Stimulated activated CD4-positive, alpha-beta T cell treated with anti-CD3 and anti-CD28 coated beads, Interleukin-4, amount 100 ng/mL, for 24 hours (primary cell): ENCODE measurements at places on chromosomes 6 and 20.

DNA sequence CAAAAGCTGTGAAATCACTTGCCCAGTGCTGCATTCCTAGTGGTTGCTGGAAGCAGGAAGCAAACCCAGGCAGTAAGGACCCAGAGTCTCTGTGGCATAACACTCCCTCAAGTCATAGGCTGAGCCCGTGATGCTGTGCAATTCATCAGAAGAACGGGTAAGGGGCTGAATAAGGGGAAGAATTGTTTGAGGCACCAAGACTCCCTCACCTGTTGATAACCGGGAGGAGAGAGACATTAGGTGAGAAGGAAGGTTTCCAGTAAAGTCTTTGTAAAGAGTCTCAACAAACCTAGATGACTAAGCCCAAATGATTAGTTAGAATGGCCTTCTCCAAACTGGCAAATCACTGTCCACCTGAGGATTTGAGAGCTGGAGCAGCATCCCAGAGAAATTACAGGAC is 18.3 kb downstream of the ENPP3 start:
- DNase-seq, result no peak

GRCh38 chr6:52361414-52361944 is 472 bp upstream of the PAQR8 start:
- DNase-seq, result peak; percentile 21

- no peak for DNase-seq
Measured at GRCh38 chr20:25860531-25861150, 164.0 kb upstream of the ZNF337 start.

- DNase-seq, result no peak
Measured at GRCh38 chr6:98977671-98978292, 30.0 kb upstream of the FBXL4 start.

- DNase-seq, result no peak
Measured at GRCh38 chr6:25219917-25220278, 59.3 kb upstream of the CARMIL1 start.

DNA sequence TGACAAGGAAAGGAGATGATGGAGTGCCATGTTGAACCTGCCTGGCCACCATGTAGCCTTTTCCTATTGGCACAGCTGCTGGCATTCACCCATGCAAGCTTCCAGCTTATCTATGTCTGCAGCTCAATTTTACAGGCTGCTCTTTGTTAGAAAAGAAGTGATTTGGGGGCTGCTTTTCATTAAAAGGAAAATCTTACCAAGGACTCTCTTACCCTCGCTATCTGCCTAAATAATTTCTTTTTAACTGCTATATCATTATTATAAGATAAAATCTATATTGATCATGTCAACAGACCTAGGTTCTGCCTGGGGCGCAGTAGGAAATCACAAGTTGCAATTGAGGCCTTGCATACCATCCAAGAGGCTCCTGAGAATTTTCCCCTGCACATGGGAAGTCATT is 167.2 kb downstream of the SYNDIG1 start:
- no peak for DNase-seq

DNA sequence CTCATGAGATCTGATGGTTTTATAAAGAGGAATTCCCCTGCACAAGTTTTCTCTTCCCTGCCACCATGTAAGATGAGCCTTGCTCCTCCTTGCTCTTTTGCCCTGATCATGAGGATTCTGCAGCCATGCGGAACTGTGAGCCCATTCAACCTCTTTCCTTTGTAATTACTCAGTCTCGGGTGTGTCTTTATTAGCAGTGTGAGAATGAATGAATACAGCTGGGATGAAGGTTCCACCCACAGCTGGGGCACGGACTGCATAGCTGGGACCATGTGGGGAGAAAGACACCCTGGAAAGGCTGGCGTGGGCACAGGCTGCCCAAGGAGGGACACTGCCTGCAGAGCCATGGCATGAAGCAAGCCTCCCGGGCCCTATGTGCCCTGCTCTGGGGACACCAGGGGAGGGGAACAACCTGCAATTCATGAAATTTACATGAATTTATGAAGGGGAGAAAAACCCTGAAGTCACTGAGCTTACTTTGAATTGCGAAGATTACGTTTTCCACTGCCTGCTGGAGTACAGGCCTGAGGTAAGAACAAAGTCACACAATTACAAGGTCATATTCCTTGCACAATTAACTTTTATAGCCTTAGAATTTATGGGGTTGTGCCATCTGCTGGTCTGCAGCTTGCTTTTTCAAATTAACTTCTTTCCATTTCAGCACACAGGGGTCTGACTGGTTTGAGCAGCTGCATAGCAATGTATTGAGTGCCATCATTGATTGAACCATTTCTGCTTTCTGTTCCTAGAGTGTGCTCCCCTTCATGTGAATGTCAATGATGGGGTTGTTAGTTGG is 46.2 kb downstream of the SLC22A1 start:
- DNase-seq, result no peak

- no peak for DNase-seq
Measured at GRCh38 chr6:130118236-130118635, 99.9 kb downstream of the L3MBTL3 start.

DNA sequence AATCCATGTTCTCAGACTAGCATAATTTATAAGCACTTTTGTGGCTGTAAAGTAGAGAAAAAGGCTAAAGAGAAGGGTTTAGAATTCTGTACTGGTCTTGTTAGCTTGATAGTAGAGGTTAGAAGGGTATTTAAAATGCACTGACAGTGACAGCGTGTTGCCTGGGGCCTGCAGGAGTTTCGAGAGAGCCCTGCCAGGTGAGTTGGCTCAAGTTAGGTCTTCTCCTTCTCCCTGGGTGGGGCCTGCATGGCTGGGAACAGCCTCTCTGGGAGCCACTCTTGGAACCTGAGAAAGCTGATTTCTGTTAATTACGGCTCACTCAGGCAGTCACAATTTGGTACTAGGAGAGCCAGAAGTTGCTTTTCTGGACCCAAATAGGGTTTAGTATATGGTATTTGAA is 103.7 kb downstream of the ARID1B start:
- DNase-seq, result no peak

GRCh38 chr6:143697076-143697800 is 19.5 kb downstream of the PHACTR2 start:
- no peak for DNase-seq

GRCh38 chr6:26020329-26021000 is 57.9 kb downstream of the TRIM38 start:
- DNase-seq, result peak; percentile 71

GRCh38 chr6:102387326-102388033 is 994.0 kb downstream of the GRIK2 start:
- DNase-seq, result no peak

- DNase-seq, result no peak
Measured at GRCh38 chr20:59323731-59324130, 23.3 kb downstream of the EDN3 start.

- DNase-seq, result no peak
Measured at GRCh38 chr6:110534731-110535492, 58.5 kb upstream of the SLC22A16 start.

GRCh38 chr20:33490023-33490933 is at the start of gene CBFA2T2:
TSS of gene CBFA2T2 (plus strand) at chr20:33490096. CDS start at chr20:33490268, 172 bp downstream.
- no peak for DNase-seq

GRCh38 chr6:98574984-98575383 is 259.4 kb upstream of the POU3F2 start:
- no peak for DNase-seq

GRCh38 chr6:37308069-37308815 is 45.5 kb upstream of the RNF8 start:
- no peak for DNase-seq

- no peak for DNase-seq
Measured at GRCh38 chr6:168089186-168090063, 10.4 kb upstream of the FRMD1 start.

DNA sequence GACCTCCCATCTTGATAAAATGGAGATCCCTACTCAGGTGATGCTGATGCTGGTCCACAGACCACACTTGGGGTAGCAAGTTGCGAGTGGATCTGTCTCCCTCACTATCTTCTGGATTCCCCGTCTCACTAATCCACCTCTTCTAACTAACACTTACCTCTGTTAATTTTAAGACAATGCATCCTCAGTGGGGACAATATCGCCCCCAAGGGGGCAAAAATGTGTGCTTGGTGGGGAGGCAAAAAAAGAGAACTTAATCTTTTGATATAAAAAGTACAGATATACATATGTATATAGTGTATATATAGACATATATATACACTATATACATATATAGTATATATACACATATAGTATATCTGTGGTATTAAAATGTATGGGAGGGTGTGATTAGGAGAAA is 4.3 kb downstream of the LRFN2 start:
- DNase-seq, result no peak

GRCh38 chr6:40350747-40351217 is 236.4 kb downstream of the LRFN2 start:
- DNase-seq, result no peak

GRCh38 chr6:151445482-151445881 is 6.4 kb downstream of the RMND1 start:
- no peak for DNase-seq

DNA sequence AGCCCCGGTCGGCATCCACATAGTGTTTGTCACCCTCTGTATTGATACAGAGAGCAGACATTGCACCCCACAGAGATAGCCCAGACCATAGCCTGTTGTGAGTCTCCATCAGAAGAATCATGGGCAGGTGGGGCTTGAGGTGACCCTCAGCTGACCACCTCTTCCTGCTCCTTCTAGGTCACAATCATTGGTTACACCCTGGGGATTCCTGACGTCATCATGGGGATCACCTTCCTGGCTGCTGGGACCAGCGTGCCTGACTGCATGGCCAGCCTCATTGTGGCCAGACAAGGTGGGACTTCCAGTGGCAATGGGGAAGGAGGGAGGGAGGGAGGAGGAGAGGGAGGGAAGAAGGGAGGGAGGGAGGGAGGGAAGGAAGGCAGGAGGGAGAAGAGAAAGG is 61.4 kb upstream of the RIN2 start:
- no peak for DNase-seq

DNA sequence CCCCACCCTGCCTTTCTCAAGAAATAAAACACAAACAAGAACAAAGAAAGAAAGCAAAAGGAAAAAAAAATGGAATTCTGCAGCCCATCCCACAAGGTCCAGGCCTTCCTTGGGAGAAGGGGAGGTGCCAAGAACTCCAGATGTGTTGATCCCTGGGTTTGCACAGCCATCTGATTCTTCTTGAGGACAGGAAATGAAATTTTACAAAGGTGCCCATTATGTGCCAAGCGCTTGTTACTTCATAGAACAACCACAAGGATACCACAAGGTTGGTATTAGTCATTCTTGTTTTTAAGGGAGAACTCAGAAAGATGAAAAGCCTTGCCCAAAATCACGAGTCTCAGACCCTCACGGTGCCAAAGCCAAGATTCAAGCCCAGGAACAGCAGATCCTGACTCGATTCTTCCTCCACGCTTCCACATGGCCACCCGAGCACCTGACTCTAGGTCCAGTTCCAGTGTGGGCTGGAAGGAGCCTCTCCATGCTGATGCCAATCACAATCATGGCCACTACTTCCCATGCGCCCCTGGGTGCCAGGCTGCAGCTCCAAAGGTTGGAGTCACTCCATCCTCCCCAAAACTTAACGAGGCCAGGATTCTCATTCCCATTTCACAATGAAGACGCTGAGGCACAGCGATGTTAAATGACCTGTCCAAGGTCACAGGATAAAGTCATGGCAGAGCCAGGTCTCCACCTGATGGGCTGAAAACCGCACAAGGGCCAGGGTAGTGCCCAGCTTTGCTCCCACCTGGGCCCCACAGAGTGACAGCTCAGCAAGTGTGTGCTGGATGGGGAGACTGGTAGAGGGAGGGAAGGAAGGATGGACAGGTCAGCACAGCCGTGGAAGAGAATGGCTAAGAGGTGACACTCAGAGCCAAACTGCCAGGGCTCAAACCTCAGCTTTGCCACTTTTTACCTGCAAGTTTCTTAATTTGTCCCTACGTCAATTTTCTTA is 66.7 kb upstream of the TOP1 start:
- DNase-seq, result no peak

GRCh38 chr6:45533386-45533785 is 155.7 kb upstream of the SUPT3H start:
- DNase-seq, result no peak

DNA sequence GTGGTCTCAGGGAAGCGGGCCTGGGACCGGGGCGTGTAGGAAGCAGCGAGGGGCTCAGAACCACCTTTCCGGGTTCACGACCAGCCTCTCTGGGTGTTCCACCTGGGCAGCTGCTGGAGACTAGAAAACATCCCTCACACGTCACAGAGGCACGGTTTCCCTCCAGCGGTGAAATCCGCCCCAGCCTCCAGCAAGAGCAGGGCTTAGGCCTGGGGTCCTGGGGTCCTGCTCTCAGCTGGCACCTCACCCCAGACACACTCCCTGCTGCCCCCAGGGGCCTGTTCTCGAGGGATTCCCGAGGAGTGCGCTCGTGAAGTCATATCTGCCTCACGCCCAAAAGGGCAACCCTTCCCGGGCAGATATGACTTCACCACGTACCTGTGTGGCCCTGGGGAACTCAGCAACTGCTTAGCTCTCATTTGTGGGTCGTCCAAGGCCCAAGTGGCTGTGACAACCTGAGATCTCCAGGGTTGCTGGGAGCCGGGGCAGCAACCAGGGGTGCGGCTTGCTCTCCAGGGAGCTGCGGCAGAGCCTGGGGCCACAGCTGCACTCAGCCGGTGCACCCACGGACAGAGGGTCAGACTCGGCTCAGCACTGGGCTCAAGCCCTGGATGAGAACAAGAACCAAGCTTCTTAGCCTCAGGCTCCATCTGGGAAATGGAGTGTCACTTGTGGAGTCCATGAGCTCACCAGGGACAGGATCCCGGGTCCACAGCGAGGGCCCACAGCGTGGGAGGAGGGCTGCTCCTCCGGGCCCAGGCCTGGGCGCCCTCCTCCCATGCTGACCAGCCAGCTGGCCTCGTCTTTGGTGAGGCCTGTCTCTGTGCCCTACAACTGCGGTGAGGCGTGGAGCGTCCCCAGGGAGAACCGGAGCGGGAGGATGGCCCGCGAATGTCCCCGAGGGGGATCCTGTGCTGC is 661 bp downstream of the FNDC11 start:
- DNase-seq, result no peak

- no peak for DNase-seq
Measured at GRCh38 chr6:41651962-41652657, 13.8 kb downstream of the MDFI start.

GRCh38 chr6:111447051-111447450 is 36.0 kb downstream of the REV3L start:
- no peak for DNase-seq

- no peak for DNase-seq
Measured at GRCh38 chr6:20266851-20267608, 54.8 kb upstream of the MBOAT1 start.

DNA sequence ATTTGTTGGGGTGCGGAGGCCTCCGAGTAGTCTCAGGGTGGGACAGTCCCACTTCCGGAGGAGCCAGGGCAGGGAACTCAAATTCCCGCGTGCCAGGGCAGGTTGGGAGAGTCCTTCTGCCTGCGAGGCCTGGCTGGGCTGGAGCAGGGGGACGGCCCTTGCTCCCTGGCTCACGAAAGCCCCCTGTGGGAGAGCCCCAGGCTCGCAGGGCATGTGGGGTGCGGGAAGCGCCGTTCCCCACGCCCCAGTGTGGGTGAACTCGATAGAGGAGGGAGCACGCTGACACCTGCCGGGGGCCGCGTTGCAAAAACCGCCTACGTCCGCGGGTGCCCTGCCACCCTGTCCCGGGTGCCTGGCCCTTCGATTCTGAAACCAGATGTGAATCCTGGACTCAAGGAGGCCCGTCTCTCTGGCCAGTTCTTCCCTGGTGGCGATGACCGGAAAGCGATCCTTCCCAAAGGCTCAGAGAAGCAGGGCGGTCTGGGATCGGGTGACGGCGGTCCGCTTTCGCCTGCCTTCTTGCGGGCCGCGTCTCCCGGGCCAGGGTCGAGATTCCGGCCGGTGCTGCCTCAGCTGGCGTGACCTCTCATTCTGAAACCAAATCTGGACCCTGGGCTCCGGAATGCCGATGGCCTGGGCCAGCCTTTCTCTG is 1846.5 kb upstream of the DEFB115 start:
- DNase-seq, result no peak
